ENCODE measurements at places on chromosomes 6 and 20. TPM values are rescaled to one million over a fixed set of nuclear protein-coding genes. Genes with fewer than 3 reads are reported as not detected.

Gene TBX18
- not detected for total RNA-seq

Gene LY6G6F
- not detected for total RNA-seq

Gene MTFR2
- total RNA-seq = 23.2 TPM

Gene MYL9
- total RNA-seq = 0.17 TPM

Gene HLA-DQB2
- 0.36 TPM for total RNA-seq

Gene DLK2
- total RNA-seq = 1.4 TPM

Gene SNX9
- 72.2 TPM for total RNA-seq

Gene BANF2
- total RNA-seq = not detected

Gene PAK5
- not detected for total RNA-seq

Gene NR2E1
- not detected for total RNA-seq

Gene TSBP1
- total RNA-seq = not detected

Gene ARMC2
- total RNA-seq = 5.3 TPM

Gene PPARD
- total RNA-seq = 15.5 TPM

Gene SLC17A3
- not detected for total RNA-seq

Gene ACTR5
- total RNA-seq = 10.2 TPM
